ENCODE measurements at places on chromosomes 2 and 18.

GRCh38 chr2:128646091-128646490, 327.4 kb upstream of the HS6ST1 start:
- no peak for DNase-seq

DNA sequence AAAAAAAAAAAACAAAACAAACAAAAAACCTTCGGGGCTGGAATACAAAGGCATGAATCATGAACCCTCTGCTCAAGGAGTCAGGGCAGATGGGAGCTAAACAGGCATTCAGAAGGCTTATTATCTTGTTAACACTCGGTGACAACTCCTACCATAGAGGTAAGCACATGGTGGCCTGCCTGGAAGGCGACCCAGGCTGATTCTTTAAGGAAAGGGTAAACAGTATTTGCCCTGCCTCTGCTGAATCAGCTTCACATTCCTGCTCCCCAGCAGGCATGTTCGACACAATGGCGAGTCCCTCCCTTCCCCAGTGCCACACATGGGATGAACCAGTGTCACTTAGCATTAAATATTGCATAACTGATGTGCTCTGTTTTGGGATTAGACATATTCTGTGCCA, 191.9 kb downstream of the ARL4C start:
- DNase-seq, result no peak

- no peak for DNase-seq
Observed at GRCh38 chr2:235314371-235314930, 179.4 kb upstream of the AGAP1 start.

DNA sequence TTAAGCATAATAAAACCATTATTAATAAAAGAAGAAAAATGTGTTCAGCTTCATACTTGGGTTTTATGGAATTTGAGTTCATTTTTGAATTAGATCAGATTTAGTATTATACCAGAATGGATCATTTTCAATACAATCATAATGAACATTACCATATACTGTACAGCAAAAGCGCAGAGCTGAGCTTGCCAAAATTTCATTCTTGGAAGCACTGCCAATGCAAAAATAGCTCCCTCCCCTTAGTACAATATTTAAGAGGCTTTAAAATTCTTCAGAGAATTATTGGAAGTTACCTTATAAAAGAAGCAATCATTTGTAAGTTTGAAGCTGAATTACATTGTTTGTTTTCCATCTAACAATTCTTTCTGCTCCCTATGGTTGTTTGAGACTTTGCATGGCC, 938.1 kb upstream of the SLC39A10 start:
- no peak for DNase-seq

DNA sequence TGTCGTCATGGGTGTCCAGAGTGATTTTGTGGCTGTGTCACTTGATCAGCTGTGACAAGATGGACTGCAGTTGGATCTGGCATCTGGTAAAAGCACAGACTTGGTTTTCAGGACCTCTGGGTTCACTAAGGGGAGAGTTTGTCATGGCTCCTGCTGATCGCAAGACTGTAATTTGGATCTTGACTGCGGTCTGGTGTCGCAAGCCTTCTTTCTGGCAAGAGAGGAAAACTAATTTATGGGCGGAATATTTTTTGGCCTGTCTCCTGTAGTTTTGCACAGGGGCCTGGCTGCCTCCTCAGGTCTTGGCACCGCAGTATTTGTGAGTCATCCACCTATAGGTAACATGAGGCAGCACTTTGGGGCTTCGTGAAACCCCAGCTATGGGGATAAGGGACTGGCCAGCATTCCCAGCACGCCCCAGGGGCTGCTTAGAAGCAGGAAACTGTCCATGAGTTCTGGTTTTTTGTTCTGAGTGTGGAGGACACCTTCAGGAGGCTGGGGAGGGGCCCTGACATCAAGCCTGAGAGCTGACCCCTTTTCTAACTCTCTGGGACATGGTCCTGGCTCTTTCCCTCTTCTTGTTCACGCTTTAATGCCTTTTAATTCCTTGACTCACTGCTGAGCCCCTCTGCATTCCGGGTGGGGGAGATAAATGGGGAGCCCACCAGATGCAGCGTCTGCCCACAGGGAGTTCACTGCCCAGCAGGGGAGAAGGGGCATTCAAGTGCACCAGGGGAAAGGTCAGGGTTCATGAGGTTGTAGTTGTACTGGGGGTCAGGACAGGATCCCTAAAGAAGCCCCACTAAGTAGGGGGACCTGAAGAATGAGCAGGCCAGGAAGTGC, 12.2 kb downstream of the SH3BP4 start:
- DNase-seq, result no peak

DNA sequence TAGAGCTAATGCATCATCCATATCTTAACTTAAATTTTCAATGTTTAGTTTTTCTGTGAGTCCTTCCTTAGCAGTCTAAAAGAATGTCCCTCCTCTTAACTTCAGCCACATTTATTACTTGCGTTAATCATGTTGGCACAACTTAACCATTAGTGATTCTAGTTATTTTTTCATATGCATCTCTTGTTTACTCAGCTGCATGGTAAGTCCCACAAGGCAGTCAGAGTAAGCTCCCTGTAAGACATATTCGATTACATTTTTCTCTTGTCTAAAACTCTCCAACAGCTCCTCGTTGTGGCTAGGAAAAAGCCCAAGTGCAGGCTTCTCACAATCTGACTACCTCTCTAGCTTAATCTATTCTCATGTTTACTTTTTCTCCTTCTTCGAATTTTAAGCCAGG, 2045.3 kb upstream of the PIK3C3 start:
- DNase-seq, result no peak

GRCh38 chr18:37450434-37451132, 115.0 kb downstream of the CELF4 start:
- DNase-seq, result no peak

DNA sequence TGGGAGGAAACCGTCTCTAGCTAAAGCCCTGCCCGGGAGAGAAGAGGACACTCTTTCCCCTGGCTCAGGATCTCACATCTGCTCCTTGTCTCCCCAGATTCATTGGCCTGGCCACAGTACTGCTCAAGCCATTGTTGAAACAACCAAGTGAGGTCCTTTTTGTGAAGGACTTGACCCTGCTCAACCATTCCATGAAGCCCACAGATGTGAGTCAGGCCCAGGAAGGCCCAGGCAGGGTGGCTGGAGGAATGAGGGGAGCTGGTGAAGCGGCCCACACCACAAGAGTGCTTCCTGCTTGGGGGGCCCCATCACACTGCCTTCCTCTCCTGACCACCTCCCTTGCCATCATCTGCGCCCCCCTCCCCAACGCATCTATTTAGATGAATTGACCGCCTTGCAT, 5.1 kb downstream of the FER1L5 start:
- no peak for DNase-seq

DNA sequence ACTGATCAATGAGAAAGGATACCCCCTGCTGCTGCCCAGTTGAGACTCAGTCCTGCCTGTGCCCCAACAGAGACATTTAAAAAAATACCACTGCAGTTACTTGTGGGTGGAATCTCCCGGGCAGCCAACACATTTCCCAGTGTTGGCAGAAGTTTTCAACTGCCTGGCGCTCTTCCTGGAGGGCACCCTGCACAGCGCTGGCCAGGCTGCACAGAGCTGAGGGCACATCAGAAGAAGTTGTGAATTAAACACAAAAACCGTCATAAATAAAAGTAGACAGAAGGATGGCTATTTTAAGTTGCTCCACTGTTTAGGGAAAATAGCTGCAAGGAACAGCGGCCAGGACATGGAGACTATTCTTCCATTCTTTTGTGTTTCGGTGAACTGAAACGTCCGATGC, 110.2 kb upstream of the THOC1 start:
- DNase-seq, result no peak

DNA sequence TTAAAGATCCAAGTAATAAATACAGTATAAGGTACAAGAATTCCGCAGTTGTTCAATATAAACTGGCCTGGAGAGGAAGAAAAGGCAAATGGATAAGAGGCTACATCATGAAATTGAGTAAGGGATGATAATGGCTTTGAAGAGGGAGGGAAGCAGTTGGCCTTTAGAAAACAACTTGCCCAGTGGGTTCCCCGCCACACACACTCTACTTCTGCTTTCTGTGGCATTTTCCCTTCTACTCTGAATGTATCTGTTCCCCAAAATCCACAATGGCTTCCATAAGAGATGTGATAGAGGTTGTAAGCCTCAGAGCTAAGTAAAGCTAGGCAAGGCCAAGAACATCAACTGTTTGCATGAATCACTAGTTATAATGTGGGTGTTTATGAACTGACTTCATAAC, 221.3 kb downstream of the MBD2 start:
- no peak for DNase-seq

DNA sequence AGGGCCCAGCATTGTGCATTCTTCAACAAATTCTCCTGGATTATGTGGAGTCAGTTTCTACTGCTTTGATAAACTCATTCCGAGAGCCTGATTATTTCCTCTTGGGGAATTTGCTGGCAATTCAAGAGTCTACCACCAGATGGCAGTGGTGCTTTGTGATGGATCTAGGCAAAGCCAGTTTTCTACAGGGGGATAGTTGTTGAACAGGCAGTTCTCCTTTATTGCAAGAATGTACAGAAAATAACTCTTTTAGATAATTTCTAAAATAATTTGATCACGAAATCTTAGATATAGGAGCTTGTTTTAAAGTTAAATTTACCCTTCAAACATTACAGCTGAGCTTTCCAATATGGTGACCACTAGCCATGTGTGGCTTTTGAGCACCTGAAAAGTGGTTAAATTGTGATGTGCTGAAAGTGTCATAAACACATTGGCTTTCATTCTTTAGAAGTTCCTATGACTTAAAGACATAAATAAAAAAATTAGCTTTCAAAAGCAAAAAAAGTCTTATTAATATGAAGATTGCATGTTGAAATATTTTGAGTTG, 66.7 kb upstream of the HAAO start:
- DNase-seq, result peak; percentile 57

DNA sequence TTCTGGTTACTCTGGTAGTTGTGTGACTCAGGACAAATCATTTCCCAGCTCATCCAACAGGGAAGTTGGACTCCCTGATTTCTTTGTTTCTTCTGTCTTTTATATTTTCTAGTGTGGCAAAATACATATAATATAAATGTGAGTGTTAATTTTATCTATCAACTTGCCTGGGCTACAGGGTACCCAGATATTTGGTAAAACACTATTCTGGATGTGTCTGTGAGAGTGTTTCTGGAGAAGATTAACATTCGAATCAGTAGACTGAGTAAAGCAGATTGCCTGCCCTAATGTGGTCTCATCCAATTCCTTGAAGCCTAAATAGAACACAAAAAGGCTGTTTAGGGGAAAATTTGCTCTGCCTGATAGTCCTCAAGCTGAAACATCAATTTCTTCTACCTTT, 122.9 kb upstream of the STPG4 start:
- no peak for DNase-seq

GRCh38 chr2:236661762-236662110, 92.1 kb downstream of the ACKR3 start:
- DNase-seq, result no peak

- DNase-seq, result no peak
Observed at GRCh38 chr2:177970670-177971454, 101.7 kb downstream of the PDE11A start.

DNA sequence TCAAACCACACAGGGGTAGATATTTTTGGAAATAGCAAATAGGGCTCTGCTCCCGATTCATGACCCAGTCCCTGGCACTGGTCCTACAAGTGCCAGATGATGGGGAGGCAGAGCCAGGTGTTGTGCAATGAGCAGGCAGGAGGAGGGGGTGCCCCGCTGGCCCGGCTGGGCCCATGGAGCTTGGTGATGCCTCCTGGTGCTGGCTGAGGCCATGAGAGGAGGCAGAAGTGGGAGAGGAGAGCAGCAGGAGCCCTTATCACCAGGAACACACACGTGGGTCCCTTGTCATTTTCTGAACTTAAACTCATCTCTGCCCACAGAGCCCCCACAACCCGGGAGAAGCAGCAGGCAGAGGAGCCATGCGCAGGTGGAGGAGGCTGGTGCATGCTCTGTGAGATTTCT, 90.5 kb upstream of the MAPK4 start:
- DNase-seq, result no peak

DNA sequence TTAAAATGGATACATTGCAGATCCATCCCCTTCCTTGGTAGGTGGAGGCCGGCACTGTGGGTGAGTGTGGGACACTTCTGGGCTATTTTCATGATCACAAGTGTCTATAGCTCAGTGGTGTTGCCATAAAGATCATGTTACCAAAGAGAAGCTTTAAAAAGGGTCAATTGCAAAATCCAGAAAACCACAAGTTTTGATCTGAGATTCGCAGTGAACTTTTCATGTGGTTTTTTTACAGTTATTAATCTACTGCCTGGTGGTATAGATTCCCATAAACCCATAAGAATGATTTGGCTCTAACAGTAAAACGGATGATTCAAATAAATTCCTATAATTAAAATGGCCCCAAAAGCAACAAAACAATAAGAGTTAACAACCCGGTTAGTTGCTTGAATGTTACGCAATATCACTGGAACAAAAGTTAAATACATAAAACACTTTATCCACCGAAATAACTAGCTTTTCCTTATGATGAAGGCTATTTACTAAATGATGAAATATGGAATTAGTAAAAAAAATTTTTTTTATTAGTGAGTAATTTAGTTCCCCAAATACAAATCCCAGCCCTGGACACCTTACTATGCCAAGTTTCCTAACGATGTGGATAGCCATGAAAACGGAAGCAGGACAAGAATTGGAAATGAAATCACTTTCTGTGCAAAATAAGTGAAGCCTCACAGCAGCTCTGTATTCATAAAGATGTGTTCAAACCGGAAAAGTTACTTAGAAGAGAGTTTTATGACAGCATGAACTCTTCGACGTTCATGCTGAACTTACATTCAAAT, 95.6 kb upstream of the THOC1 start:
- DNase-seq, result no peak

GRCh38 chr2:70716131-70716743, 51.8 kb downstream of the ADD2 start:
- no peak for DNase-seq

DNA sequence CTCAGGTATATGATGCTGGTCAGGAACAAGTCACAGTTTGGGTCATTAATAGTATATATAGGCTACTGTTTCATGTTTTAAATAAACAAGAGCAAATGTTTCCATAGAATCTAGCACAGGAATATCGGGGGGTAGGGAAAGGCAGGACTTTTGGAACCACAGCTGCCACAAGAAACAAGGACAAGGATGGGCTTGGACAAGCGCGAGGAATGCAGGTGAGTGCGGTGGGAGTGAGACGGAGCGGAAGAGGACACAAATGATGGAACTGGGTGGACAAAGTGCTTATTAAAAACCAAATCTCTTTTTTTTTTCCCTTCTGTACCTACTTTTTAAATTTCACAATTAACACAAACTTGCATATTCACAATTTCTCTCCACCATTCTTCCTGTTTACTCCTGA, 49.1 kb downstream of the SNORC start:
- no peak for DNase-seq

- peak; percentile 82 for DNase-seq
Observed at GRCh38 chr2:197813093-197813787, 8.8 kb downstream of the PLCL1 start.

Data from RKO (cell line).